Activated T-helper 2 cell treated with anti-CD3 and anti-CD28 coated beads, Interferon-gamma antibody, Interleukin-2, Interleukin-4, amounts not matched to agents 10 μg/mL and 5 μg/mL and 100 μg/mL, durations not matched to agents 14 hours and 24 hours and 36 hours (primary cell): ENCODE measurements at places on chromosomes 2 and 18. TPM values are rescaled to one million over a fixed set of nuclear protein-coding genes. Genes with fewer than 3 reads are reported as not detected.

DNA sequence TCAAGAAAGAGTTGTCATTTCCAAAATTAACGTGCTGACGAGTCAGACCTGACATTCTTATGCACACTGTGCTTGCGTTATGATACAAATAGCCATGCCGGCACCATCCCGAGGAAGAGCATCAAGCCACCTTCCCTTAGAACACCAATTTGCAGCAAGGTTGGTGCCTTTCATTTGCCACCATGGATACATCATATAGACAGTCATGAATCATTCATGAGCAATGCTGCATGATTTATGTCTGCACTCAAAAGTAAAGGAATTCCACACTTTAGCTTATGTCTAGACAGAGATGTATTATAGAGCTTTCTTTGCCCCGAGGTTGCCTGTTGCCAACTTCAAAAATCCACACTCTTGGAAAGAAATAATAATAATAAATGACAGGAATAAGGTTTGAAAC is 166.9 kb downstream of the VWC2L start:
- no peak for DNase-seq

- DNase-seq, result no peak
Observed at GRCh38 chr2:210288408-210288807, 26.6 kb downstream of the MYL1 start.

TMEM127 gene
- total RNA-seq, result 29.0 and 30.4 TPM in 2 replicates

GULP1 gene
- total RNA-seq, result not detected in 2 replicates

- no peak for DNase-seq
Observed at GRCh38 chr2:61619561-61619960, 81.4 kb upstream of the XPO1 start.
